T-helper 2 cell treated with Interferon-gamma antibody and Interleukin-4, amounts not matched to agents 5 μg/mL and 100 μg/mL, for 36 hours (primary cell): ENCODE measurements at places on chromosomes 2 and 18.
A peak's percentile ranks its signal among the peaks of the same experiment; 100 is the strongest.

DNA sequence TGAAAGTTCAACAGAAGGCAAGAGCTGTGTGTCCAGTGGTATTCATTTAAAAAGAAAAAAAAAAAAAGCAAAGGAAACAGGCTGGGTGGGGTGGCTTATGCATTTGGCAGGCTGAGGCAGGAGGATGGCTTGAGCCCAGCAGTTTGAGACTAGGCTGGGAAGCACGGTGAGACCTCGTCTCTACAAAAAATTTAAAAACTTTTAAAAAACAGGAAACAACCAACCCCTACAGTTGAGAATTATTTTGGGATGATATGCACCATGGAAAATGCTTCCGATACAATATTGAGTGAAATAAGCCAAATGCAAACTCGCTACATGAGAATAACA is 31.2 kb downstream of the PTPN18 start:
- no peak for DNase-seq

- no peak for DNase-seq
These were observed 156.1 kb upstream of the VRK2 start for GRCh38 chr2:57890464-57890863.

GRCh38 chr2:135962366-135963123 is 22.9 kb downstream of the DARS1 start:
- DNase-seq, result peak; percentile 28

DNA sequence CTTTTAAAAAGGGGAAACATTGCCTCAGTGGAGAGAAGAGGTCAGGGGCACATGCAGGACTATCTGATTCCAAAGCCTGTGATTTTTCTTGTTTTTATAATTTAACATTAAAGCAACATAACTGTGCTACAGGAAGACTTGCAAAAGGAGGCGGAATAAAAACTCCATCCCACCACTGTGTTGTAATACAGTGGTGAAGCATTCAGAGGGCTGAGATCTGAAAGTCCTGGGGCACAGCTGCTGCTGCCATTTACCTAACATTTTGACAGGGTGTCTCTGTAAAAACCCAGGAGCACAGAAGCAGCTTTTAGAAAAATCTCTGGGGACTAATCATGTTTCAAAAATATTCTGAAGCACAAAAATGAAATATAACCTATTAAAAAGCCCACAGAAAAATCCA is 97.6 kb downstream of the GRB14 start:
- no peak for DNase-seq
